Kasumi-1 (cell line): ENCODE measurements at places on chromosomes 4 and X.
A peak's percentile ranks its signal among the peaks of the same experiment; 100 is the strongest.

DNA sequence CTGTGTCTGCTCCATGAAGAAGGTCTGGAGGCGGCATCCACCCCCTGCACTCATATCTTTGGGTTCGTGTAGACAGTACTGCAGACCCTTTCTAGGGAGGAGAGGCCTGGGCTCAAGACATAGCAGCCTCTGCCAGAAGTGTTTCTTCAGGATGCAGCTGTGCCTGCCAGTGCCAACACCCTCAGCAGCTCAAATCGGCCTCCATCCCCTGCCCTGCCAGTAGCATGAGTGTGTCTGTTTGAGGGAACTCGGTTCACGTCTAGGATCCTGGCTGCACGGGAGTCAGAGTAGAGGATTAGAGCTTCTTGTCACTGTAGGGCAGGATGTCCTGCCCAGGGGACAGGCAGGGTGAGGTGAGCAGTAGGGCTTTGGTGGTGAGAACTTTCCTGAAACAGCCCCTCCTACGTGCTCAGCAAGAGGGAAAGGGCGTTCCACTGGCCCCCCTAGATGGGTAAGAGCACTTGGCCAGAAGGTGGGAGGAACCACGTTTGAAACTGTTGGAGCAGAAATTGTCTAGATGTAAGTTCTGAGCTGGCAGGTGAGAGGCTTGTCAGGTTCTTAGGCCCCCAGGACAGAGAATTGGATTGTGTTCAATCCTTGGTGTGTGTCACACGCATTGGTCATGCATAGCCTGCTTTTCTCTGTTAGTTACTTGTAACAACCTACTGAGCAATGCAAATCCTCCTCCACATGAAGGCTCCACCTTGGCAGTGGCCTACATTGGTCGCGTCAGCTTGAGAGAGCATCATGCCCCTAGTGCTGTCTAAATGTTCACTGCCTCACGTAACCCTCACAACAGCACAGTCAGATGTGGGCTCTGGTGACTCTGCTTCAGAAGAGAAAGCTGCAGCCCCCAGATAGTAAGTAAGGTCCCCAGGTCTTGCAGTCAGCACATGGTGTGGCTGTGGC is 25.8 kb upstream of the FAM193A start:
- no peak for DNase-seq

DNA sequence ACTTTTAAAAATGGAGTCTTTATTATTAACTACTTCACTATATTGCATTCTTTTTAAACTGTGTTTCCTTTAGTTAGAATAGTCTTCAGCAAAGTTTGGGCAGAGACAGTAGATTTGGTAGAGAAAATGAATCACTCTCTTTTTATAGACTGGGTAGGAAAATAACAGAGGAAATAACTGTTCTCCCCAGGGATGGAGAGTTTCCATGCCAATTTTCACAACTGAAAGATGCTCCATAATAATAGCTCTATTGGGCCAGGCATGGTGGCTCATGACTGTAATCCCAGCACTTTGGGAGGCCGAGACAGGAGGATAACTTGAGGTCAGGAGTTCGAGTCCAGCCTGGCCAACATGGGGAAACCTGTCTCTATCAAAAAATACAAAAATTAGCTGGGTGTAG is 13.1 kb downstream of the HSD17B13 start:
- DNase-seq, result no peak

GRCh38 chrX:131288738-131289511 is at the start of gene IGSF1:
Gene IGSF1 (minus strand): TSS chrX:131289306. CDS start chrX:131286674, 2,632 bp downstream.
- peak; percentile 35 for DNase-seq

DNA sequence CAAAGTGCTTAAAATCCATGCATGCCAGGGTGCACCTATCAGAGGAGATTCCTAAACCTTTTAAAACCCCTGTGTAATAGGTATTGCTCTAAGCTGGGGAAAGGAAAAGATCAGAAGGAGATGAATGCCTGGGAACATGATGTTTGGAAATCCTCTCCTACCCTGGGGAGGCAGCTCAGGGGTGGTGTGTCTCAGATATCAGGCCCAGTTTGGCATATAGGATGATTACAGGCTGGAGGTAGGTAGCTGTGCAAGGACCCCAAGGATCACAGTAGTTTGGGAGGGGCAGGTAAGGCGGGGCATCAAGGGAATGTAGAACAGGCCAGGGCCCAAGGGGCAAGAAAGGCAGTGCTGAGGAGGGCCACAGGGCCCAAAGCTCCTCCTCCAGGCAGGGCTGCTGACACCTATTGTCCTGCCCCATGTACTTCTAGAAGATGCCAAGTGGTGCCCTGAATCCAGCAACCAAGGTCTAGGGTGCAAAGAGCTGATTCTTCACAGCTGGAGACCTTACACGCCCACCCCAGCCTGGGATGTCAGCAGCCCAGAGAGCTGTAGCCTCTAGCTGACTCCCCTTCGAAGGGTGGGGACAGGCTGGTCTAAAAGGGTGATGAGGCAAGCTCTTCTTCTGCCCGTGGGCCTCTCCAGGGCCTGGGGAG is 17.6 kb downstream of the SASH3 start:
- DNase-seq, result no peak

DNA sequence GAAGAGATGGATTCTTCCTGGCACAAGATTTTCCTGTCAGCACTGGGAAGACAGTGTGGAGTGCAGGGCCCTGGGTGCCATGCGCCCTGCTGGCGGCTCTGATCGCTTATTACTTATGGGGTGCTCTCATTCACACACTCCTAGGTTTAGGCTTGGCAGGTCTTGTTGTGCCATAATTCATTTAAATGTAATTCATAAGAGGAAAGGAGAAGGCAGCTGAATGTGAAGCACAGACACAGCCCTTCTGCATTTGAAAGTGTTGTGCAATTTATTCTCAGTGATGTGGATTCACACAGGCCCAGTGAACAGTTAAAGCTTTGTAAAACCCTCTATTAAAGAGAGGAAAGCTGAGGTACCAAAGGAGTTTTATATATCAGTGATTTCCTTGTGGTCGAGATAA is 249.7 kb downstream of the C4orf33 start:
- no peak for DNase-seq

GRCh38 chrX:54659547-54659946 is 129.5 kb downstream of the GNL3L start:
- no peak for DNase-seq

GRCh38 chr4:9933956-9934355 is 87.3 kb downstream of the SLC2A9 start:
- DNase-seq, result no peak

- DNase-seq, result no peak
Measured at GRCh38 chr4:6991249-6991648, 51.9 kb upstream of the TADA2B start.

DNA sequence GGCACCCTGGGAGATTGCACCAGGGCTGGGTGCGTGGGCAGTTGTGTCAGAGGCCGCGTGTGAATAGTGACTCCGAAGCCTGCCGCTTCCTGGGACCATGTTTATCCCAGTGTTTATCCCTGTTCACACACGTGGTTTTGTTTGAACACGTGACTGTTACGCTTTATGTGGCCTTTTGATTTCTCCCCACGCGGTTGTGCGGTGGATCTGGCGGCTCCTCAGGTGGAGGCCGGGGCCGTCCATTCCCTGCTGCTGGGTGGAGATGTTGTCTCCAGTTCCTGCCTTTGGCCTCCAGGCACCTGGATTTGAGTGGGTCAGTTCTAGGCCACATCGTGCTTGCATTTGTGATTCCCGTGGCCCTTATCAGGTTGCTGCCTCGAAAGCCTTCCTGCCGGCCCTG is 35.1 kb downstream of the NELFA start:
- no peak for DNase-seq

GRCh38 chr4:3461515-3462291 is 1.4 kb upstream of the DOK7 start:
- no peak for DNase-seq

GRCh38 chr4:52010986-52011385 is 9.2 kb downstream of the LRRC66 start:
- no peak for DNase-seq

DNA sequence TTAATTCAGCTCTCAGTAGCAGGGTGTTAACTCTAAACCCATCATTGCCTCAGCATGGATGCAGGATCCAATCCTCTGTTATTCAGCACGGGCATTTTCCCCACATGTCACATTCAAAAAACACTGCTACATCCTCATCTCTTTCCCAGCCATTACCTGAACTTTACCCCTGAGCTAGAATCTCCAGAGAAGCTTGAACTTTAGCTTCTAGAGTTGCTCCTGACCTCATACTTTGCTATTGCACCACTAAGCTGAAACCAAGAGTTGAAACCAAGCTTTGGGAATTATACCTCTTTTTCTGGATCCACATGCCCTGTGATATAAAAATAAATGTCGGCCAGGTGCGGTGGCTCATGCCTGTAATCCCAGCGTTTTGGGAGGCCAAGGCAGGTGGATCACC is 90.7 kb downstream of the SHROOM3 start:
- DNase-seq, result no peak

DNA sequence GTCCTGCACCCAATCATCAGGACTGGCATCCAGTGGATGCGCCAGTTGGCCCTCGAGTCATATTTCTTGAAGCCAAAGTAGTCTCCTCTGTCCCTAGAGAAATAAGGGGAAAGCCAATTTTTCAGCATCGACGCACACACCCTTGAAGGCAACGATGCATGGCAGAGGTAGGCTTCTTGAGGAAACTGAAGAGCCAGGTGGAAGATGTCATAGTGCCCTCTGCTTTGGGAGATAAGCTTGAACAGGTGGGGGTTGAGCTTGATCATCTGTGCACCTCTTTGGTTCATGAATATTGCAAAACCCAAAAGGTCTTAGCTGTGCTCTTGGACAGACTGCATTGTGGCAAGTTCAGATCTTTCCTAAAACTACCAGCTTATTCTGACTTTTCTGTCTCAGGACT is 34.6 kb upstream of the WDR1 start:
- no peak for DNase-seq

DNA sequence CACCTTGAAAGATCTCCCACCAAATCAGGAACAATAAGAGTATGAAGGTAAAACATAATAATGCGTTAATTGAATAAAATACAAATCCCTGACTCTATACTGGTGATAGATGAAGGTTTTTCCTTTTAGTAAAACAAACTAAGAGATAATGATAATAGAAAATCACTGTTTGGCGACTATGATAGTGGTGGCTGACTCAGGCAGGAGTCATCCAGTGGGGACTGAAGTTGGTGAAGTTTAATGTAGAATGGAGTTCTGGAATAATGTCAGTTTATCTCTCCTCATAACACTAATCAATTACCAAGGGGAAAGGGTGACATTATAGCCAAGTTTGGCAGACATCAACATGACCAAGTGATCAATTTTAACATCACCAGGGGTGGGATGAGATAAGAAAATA is 21.3 kb downstream of the ABCG2 start:
- no peak for DNase-seq

GRCh38 chr4:4711902-4712301 is 147.6 kb upstream of the MSX1 start:
- DNase-seq, result no peak

GRCh38 chrX:43165343-43165920 is 387.5 kb upstream of the PPP1R2C start:
- no peak for DNase-seq

GRCh38 chr4:106231931-106232330 is 84.1 kb downstream of the TBCK start:
- no peak for DNase-seq

DNA sequence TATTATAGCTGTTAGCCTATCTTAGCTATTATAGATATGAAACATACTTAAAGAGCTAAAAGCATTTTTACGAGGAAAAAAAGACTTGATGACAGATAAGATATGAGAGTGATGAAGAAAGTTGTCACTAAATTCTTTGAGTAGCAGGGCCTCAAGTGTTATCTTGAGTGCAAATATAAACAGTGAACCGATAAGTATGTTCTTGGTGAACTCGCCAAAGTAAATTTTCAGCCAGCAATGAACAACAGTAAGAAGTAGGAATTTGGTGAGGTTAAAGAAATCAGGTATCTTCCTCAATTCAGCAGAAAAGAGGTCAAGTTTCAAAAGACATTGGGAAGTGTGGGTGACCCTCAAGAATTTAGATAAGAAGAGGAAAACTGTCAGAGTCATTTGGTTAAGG is 471.8 kb upstream of the FTHL17 start:
- DNase-seq, result no peak

DNA sequence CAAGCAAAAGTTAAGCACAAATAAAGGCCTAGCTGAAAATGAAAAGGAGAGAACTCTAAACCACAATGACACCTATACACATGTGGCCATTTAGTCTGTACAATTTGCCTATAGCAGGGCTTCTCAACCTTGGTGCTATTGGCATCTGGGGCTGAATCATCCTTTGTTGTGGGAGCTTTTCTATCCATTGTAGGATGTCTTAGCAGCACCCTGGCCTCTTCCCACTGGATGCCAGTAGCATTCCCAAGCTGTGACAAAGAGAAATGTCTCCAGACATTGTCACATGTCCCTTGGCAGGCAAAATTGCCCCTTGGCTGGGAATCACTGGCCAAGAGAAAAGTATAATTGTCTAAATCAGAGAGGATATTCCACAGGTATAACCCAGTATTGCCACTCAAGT is 13.5 kb upstream of the PRPS2 start:
- DNase-seq, result no peak

DNA sequence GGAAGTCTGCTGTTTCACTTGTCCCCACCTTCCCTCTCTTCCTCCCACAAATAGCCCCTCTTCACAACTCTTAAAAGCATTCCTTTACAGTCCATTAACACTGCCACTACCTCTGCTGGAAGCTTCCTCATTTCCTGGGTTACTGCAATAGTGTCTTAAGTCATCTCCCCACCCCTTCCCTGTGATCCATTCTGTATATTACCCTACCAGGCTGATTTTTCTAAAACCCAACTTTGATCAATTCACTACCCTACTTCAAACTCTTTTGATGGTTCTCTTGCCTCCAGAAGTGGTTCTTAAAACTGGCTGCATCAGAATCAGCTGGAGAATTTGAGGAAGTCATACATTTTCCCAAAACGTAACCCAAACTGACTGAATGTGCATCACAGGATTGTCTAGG is 8.8 kb upstream of the XIAP start:
- DNase-seq, result peak; percentile 23

DNA sequence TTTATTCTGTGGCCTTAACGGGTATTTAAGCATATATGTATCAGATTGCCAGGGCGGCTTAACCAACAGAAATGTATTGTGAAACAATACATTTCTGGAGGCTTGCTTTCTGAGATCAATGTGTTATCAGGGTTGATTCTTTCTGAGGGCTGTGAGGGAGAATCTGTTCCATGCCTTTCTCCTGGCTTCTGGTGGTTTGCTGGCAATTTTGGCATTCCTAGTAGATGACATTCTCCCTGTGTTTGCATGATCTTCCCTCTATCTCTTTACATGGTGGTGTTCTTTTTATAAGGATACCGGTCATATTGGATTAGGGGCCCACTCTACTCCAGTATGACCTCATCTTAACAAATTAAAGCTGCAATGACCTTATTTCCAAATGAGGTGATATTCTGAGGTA is 16.9 kb upstream of the CEP135 start:
- no peak for DNase-seq

- DNase-seq, result no peak
Measured at GRCh38 chrX:134512566-134512965, 52.6 kb downstream of the HPRT1 start.
